ENCODE measurements at places on chromosomes 4 and X.

DNA sequence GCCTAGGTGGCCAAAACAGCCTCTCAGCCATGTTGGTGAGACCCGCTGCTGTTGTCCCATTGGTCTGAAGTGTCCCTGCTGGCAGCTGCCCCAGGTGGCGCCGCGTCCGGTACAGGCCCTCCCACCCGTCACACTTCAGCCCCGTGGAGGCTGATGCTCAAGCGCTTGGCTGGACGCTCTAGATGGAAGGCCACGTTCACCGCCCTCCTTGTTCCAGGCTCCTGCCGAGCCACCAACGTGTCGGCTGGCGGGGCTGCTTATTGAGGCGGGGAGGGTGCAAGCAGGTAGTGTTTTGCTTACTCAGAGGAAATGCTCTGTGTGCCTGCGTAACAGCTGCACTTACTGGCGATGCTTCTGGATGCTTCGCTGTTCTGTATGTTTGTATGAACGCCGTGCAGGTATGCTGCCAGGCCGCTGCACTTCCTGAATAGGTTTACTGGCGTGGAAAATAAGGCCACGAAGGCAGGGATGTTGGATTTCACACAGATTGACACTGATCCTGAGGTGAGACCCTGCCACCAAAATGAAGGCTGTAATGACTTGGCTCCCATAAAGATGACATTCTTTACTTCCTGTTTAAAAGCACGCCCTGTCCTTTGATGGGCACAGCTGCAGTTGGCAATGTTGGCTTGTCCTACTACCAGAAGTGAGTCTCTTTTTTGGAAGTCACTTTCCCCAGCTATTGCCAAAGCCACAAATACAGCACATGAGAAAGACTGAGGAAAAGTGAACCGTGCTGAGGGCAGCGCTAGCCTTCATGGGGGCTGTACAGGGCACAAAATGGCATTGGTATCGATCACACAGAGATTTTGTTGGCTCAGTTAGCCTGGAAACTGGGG is 21.0 kb upstream of the CLCN4 start:
- no peak for DNase-seq

- peak; percentile 21 for DNase-seq
Observed at GRCh38 chr4:167233685-167234315, 494 bp downstream of the SPOCK3 start.

DNA sequence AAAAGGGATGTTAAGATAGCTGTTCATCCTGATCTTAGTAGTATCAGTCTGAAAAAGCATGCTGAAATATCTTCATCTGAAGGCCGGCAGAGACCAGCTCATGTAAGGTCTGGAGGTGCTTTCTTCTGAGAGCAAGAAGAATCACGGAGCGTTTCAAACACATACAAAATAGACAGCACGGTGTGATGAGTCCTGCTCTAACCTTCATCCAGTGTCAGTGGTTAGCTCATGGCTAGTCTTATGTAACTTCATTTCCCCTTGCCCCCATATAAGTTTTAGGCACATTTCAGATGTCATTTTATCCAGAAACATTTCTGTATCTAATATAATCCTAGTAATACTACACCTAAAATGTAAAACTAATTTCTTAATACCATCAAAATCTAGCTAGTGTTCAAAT is 27.8 kb downstream of the ADD1 start:
- DNase-seq = no peak

DNA sequence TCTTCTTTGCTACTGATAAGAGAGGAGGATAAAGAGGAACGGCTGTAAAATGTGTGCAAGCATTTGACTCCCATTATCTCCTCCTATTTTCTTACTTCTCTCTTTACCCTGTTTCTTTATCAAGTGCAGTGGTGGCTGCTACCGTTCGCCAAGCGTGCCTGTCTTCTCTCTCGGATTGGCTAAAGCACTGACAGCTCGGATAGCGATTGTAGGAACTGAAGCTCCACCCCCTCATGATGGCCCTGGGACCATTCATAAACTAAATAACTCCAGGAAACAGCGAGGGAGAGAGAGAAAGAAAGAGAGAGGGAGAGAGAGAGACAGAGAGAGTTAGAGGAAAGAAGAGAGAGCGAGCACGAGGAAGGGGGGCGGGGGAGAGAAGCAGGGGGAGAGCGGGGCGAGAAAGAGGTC is 305 bp upstream of the MAB21L2 start:
- no peak for DNase-seq

GRCh38 chr4:135411251-135411650 is 1209.7 kb upstream of the PABPC4L start:
- no peak for DNase-seq

DNA sequence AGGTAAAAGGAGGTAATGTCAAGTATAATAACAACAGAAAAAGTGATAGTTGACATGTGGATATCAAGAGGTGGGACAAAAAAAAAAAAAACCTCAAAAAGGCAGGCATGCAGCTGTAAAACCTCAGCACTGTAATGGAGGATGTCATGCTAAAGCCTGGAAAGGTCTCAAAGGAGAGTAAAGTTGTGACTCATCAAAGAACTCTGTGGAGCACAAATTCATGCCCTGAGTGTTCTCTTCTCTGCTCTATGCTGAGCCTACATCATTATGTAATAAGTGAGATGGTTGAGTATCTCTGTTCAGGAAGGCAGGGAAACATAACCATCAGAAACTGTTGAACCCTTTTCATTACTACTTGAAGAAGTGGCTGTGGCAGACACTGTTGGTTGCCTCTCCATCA is 597.8 kb downstream of the BCOR start:
- no peak for DNase-seq

DNA sequence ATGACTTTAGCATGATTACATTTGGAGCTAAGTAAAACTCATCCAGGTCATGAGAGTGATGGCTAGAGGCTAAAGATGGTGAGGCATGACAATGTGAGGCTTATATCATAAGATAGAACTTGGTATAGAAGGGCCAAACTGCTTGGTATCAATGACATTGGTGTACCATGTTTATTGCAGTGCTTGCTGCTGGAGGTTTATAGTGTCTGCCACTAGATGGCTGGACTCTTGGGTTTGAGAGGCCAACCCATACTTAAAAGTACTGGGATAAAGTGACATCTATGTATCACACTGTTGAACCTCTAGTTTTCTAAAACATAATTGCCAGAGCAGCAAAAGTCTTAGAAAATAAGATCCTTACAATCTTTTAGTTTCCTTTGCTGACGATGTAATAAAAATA is 83.0 kb upstream of the TACR3 start:
- no peak for DNase-seq

DNA sequence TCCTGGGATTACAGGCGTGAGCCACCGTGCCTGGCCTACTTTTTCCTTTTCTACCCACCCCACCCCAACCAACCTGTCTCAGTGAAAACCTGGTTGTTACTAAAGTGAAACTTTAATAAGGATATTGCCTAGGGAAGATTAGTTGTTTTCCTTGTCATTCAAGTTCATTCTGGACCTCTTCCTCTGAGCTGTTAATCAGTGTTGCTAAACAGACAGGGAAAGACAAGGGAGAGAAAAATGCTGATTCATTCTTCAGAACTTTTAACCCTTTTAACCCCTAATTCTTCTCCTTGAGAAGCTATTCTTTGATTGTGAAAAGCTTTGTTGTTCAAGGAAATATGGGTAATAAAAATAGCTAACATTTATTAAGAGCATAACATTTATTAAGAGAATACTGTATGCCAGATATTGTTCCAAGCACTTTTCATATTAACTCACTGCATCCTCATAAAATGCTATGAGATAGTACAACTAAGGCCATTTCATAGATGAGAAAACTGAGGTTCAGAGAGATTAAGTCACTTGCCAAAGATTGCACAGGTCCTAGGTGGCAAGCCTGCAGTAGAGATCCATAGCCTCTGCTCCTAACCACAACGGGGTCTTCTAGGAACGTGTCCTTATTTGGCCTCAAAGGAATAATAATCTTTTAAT is 34.8 kb downstream of the OSTC start:
- DNase-seq = no peak

- DNase-seq = peak; percentile 82
Observed at GRCh38 chrX:46978341-46979291, 66.4 kb downstream of the JADE3 start.

GRCh38 chr4:67678612-67679011 is 22.3 kb downstream of the UBA6 start:
- DNase-seq = no peak

GRCh38 chr4:177938226-177938625 is 496.0 kb upstream of the AGA start:
- no peak for DNase-seq

GRCh38 chrX:45715748-45716147 is 515.1 kb upstream of the DIPK2B start:
- DNase-seq = peak; percentile 27

GRCh38 chr4:61493041-61493440 is 292.9 kb downstream of the ADGRL3 start:
- no peak for DNase-seq

- peak; percentile 8 for DNase-seq
Observed at GRCh38 chr4:73653695-73654106, 33.5 kb upstream of the RASSF6 start.

- no peak for DNase-seq
Observed at GRCh38 chr4:24236532-24236931, 346.7 kb upstream of the PPARGC1A start.

- no peak for DNase-seq
Observed at GRCh38 chr4:55338486-55338885, 7.6 kb upstream of the SRD5A3 start.

GRCh38 chrX:131746491-131746968 is 202.7 kb downstream of the OR13H1 start:
- DNase-seq = peak; percentile 87

DNA sequence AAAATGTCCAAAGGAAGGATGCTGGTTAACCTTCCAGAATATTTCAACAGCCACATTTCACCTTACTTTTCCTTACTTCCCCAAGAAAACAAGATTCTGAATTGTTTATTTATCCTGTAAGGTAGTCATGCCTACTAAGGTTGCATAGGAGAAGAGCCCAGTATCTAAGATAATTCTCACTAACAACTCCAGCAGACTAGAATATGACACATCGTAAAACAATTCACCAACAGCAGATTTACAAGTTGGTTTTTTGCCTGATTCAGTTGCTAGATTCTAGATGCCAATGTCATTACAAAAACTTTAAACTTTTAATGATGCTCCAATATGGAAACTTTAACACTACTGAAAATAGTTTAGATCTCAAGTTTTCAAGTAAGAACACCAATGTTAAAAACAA is 176.4 kb downstream of the IL13RA2 start:
- DNase-seq = no peak

GRCh38 chr4:68865188-68865638 is 49.4 kb downstream of the UGT2B10 start:
- DNase-seq = no peak

GRCh38 chr4:88320224-88320779 is 35.9 kb upstream of the PPM1K start:
- peak; percentile 2 for DNase-seq

DNA sequence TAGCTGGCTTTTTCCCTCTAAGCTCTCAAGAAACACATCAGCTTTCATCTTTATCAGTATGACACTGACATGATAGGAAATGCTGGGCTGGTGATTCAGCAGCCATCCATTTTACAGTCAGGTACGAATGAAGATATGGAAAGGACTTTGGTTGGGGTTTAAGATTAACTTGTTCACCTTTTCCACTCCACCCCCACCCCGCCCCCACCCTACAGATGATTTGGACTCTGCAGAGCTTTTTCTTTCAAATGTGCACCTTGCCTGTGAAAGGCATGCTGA is 132.6 kb downstream of the AKAP4 start:
- no peak for DNase-seq

DNA sequence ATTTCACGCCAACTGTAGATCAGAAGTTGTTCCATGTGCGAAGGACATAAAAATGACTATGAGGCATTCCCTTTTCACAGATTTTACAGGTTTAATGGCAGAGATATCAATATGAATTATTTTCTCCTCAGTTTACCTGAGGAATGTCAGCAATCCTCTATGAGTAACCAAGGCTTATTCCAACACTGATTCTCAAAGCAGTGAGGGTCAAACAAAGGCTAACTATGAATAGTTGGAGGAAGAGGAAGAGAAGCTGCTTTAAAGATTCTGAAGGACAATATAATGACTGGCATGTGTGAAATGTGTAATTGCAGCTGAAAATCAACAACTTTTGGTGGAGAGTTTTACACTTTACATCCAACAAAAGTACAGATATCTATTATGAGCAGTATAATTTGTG is 29.1 kb downstream of the NAF1 start:
- no peak for DNase-seq

DNA sequence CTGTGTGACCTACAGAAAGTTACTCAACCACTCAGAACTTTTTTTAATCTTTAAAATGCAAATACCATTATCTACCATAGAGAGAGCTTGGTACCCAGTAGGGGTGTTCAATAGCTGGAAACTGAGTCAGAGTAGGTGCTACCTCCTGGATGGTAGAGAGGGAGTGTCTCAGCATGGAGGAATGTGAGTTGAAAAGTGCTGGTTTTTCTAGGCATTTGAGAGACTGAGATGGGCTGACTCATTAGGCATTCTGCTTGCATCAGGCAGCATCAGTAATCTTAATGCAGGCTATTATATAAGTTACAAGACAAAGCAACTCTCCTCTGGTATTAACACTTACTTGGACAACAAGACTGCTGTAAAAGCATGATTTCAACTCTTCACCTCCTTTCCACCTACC is 70.9 kb upstream of the ARHGEF9 start:
- DNase-seq = no peak

- DNase-seq = no peak
Observed at GRCh38 chr4:74033739-74034138, 4.8 kb downstream of the CXCL3 start.

- DNase-seq = no peak
Observed at GRCh38 chrX:55161581-55161980, 58.6 kb upstream of the PAGE5 start.

- no peak for DNase-seq
Observed at GRCh38 chr4:163672751-163673150, 178.3 kb downstream of the TMA16 start.

- no peak for DNase-seq
Observed at GRCh38 chrX:109475174-109475891, 6.6 kb downstream of the GUCY2F start.

- no peak for DNase-seq
Observed at GRCh38 chrX:17495052-17495451, 120.1 kb downstream of the NHS start.

DNA sequence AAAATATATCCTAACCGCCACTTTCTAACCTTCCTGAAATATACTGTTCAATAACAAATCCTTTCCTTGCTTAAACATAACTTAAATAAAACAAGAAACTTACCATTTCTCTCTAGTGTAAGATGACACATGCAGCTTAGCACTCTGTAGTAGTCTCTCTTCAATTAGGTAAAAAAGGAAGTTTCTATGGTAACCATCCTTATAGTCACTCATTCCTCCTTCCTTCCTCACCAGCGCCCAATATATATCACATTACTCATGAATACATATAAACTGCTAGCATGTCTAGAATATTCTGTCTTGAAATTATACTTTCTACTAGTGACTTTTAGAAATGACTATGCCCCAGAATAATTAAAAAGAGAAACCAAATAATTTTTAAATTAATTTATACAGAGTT is 112.2 kb downstream of the SNCA start:
- DNase-seq = no peak

- no peak for DNase-seq
Observed at GRCh38 chr4:76022031-76022430, 1.3 kb downstream of the CXCL10 start.
